ENCODE measurements at places on chromosomes 4 and X.

DNA sequence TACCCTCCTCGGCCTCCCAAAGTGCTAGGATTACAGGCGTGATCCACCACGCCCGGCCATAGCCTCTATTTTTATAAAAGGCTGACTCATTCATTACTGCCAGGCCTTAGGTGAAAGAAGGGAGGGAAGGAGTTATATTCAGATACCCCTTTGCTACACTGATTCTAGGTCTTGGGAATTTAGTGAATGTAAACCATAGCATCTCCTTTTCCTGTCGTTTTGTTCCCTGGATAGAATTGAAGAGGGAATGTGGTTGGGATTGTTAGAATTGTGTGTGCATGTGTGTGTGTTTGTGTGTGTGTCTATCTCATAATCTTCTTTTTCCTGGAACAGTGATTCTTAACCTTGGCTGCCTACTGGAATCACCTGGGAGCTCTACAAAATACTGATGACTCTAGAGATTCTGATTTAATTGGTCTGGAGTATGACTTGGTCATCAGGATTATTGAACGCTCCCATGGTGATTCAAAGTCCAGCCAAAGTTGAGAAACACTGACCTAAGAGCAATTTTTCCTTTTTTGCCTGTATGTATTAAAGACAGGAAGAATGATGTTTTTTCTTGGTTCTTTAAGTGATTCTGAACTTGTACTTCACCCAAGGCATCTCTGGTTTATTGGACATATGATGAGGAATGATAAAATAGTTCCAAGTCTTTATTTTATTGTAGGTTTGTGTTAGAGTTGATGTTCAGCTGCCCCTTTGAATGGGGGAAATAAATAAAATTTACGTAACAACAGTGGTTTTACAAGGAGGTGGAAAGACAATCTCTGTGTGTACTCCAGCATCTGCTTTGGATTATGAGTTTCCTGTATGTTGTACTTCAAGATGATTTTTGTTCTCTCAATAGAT, 37.0 kb downstream of the NAP1L5 start:
- no peak for DNase-seq

GRCh38 chrX:13778916-13779315, 38.0 kb downstream of the GPM6B start:
- no peak for DNase-seq

DNA sequence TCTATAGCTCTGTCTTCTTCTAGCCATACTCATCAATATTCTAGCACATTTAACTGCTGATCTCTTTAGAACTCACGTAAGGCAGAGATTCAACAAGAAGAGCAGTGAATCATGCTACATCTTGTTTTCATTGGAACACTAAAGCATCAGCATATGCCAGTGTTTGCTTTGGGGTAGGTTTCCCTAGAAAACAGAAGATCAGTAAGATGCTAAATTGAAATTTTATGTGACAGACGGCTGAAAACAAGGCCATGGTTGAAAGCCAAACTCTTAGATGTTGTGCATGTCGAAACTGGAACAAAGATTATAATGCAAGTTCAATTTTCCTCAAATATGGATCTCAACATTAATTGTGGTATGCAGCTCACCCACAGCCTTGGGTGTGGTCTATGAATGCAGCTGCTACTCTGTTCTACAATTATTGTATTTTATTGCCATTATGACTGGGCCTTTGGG, 107.6 kb downstream of the PDLIM5 start:
- no peak for DNase-seq

DNA sequence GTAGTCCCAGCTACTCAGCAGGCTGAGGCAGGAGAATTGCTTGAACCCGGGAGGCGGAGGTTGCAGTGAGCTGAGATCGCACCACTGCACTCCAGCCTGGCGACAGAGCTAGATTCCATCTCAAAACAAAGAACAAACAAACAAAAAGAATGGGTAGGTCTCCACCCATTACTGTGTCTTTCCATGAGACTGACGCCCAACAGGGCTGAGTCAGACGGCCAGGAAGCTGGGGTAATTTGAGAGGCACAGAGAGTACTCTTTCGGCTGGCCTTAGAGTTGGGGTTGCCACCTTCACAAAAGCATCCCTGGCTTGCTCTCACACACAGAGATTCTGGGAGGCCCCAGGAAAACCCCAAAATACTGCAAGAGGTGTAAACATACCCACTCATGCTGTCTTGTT, 72.0 kb upstream of the DHRSX start:
- DNase-seq: no peak

DNA sequence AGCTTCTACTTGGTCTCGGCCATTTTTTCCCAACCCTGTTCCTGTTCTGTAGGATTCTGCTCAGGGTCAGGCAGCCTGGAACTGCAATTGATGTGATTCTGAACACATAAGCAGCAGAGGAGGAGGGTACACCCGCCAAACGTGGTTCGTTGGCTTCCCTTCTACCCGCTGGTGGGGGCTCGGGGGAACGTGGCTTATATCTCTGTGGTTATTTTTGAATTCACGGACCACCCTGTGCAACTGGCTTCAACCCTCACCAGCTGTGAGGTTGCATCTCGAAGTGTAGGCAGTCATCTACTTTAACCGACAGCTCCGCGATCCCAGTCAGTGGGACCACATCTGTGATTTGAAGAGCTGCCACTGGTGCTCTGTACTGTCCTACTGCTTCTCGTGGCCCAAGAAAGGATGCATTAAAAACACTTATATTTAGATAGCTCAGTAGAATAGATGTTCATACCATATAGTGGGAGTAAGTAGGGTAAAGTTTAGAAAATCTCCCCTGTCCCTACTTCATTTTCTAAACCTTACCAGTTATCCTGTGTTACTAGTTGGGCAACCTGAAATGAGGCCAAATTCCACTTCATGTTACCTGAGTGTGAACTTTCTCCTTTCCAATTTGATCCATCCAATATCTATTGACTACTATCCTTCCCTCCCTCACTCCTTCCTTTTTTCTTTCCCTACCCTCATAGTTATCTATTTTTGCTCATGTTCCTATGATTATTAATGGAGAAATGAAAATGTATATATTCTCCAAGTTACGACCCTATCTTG, 80.4 kb upstream of the BCOR start:
- no peak for DNase-seq

Data from osteocyte (in vitro differentiated cells).